ENCODE measurements at places on chromosomes 7 and 10.

DNA sequence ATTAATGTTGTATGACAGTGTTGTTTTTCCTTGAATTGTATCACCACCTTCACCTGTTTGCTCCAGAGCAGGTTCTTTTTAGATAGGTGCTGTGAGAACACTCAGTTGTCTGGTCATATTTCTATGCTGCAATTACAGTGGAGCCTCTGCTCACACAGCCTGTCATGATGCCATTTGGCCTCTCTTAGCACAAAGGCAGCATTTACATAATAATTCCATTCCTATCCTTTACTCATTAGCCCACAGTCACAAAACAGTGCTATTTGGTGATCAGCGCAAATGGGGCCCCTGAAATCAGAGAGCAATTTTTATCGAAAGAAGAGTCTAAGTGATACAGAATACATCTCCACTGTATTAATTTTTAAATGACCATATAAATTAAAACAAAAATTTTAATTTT is 13.8 kb upstream of the DGKI start:
- no peak for DNase-seq

- no peak for DNase-seq
Observed at GRCh38 chr10:19518632-19519031, 297.6 kb upstream of the PLXDC2 start.

- DNase-seq = no peak
Observed at GRCh38 chr10:44322137-44322536, 62.8 kb downstream of the CXCL12 start.

DNA sequence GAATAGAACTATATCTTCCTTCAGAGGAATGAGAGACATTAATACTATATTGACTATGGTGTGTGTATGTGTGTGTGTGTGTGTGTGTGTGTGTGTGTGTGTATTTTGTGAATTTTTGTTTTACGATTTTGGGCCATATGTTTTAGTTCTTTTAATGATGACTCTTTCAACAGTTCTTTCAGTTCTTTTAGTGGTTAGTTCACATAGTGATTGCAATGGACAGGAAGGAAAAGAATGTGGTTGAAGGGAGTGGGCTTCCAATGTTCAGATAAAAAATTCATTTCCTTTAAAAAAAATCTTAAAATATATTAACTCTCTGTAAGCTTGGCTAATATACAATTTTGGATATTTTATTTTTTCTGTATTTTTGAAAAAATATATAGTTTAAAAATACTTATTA is 315.7 kb upstream of the DGKB start:
- no peak for DNase-seq

DNA sequence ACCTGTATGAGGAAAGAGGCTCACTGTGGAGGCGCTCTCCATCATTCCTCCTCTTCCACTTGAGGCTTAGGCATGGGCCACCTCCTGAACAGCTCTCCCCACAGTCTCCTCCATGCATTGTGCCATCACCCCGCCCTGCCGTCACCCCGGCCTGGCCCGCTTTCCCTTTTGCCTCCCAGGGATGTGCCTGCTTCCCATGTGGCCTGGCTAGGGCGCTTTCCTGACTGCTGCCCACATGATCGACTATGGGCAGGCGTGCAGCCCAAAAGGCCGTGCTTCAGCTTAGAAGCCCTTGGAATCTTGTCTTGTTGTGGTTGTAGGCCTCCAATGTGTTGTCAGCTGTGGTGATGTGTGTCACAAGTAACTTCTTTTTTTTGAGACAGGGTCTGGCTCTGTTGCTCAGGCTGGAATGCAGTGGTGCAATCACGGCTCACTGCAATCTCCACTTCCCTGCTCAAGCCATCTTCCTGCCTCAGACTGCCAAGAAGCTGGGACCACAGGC is 1.8 kb upstream of the ACTR3C start:
- peak; percentile 66 for DNase-seq

- DNase-seq = peak; percentile 5
Observed at GRCh38 chr7:116087984-116088383, 57.4 kb upstream of the TFEC start.

- DNase-seq = no peak
Observed at GRCh38 chr10:124045801-124046355, 47.5 kb downstream of the CHST15 start.

- no peak for DNase-seq
Observed at GRCh38 chr10:124997306-124997705, 55.4 kb downstream of the ZRANB1 start.

DNA sequence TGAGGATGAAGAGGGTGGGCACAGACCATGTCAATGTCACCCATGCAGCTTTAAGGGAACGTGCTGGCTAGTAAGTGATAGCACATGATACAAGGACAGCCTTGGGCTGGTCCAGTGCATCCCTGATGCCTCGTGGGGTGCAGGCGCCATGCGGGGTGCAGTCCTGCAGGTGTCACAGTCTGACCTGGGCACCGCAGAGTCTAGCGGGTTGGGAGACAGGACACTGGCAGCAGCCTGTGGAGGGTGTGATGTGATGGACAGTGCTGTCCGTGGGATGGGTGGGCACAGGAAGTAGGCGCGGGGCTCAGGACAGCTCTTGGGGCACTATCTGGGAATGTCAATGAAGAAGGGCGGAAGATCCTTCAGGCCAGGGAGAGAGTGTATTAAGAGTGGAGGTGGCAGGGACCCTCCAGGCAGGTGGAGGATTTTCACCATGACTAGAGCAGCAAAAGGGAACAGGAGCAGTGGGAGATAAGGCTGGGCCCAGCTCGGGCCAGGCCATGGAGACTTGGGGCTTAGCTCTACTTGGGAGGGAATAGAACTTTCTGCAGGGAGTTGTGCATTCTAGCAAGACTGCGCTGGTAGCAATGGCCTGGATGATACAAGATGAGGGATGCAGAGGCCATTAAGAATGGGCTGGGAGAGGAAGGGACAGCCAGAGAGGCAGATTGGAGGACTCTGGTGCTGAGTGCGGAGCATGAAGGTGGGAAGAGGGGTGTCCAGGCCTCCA is 122.5 kb downstream of the PTPN20 start:
- DNase-seq = no peak

DNA sequence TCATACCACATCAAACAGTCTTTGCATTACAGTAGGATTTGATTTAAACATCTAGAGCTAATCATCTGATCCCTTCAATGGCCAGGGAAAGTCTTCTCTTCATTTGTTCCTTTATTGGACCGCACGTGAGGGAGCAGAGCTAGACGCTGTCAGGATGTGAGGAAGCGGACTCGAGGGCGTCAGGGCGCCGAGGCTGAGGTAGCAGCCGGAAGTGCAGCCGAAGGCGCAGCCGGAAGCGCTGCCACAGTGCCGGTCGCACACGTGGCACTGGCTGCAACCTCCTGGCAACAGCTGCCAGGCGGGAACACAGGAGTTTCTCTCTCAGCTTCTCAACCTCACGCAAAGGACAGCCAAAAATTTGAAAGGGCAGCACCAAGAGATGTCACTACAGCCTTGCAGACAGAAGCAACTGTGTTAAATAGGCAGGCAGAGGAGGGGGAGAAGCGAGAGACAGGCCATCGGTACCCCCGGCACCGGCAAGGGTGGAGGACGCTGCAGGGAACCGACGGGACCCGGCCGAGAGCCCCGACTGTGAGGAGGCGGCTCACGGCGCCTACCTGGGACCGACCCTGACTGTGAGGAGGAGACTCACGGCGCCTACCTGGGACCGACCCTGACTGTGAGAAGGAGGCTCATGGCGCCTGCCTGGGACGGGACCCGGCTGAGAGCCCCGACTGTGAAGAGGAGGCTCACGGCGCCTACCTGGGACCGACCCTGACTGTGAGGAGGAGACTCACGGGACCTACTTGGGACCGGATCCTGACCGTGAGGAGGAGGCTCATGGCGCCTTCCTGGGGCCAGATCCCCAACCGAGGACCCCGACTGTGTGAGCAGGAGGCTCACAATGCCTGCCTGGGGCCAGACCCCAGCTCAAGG is 32.3 kb downstream of the VIPR2 start:
- DNase-seq = no peak

GRCh38 chr10:70652761-70653657 is 19.3 kb upstream of the ADAMTS14 start:
- DNase-seq = no peak

GRCh38 chr7:140051820-140052219 is 10.9 kb downstream of the PARP12 start:
- no peak for DNase-seq

- no peak for DNase-seq
Observed at GRCh38 chr10:69435966-69436520, 15.2 kb upstream of the TSPAN15 start.

GRCh38 chr7:6026820-6027311 is 4.3 kb upstream of the ANKRD61 start:
- DNase-seq = peak; percentile 94

GRCh38 chr7:134565643-134566136 is 16.8 kb downstream of the AKR1B15 start:
- DNase-seq = no peak

DNA sequence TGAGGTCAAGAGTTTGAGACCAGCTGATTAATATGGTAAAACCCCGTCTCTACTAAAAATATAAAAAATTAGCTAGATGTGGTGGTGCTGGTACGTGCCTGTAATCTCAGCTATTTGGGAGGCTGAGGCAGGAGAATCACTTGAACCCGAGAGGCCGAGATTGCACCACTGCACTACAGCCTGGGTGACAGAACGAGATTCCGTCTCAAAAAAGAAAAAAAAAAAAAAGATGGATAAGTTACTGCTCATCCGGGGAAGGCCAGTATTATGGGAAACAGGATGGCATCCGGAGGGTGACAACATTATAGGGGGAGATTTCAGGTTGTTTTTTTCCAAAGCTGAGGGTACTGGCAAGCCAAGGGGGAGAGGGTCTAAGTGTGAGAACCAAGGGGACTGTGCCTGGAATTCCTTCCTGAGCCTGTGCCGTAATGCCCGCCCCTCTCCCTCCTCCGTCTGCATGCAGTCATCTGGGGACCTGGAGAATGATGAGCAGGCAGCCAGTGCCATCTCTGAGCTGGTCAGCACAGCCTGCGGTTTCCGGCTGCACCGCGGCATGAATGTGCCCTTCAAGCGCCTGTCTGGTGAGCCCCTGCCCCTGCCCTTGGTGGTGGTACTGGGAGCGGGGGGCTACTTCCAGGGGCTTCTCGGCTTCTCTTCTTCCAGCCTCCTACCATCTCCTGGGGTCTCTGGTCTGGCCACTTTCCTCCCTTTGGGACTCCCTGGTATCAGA is 4.4 kb downstream of the LAMTOR4 start:
- no peak for DNase-seq

- no peak for DNase-seq
Observed at GRCh38 chr7:26603631-26604030, 260.8 kb downstream of the SKAP2 start.

DNA sequence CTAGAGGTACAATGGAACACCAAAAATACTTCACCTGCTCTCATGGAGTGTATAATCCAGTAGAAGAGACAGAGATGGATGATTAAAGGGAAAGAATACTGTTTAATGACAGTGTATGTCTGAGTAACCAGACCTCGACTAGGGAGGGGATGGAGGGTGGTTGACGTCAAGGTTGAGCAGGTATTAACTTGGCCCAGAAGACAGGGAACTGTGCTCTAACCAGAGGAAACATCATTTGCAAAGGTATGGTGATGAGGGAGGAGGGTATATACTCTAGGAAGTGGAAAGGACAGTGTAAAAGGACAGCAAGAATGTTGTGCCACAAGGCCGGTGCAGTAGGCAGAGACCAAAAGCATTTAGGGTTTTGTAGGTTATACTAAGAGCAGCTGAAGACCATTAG is 2.9 kb downstream of the MIOS start:
- no peak for DNase-seq

- no peak for DNase-seq
Observed at GRCh38 chr7:31958226-31958625, 112.0 kb downstream of the PDE1C start.

DNA sequence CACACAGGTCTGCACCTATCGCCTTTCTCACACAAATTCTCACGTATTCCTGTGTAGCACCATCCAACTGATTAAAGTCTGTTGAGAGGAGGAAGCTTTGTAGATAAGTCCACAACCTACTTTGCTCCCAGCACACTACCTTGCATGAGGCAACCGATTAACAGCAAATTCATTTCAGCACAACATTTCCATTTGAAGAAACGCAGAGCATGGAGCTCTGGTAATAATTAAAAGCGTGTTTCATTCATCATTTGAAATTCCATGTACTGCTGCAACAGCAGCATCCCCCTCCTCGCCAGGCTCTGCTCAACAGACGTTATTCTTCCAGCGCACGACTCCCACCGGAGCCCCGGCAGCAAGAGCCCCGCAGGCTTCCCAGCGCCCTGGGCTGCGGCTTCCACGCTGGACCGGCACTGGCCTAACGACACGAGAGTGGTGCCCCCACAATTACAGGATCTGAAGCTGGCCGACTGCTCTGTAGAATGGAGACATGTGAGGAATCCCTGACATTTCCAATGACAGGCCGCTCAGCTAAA is 118.8 kb downstream of the DIP2C start:
- no peak for DNase-seq

- DNase-seq = no peak
Observed at GRCh38 chr7:107785926-107786325, 17.1 kb downstream of the SLC26A3 start.

GRCh38 chr10:44249490-44249889 is 135.4 kb downstream of the CXCL12 start:
- no peak for DNase-seq
